ENCODE measurements at places on chromosomes 6 and 20. TPM values are rescaled to one million over a fixed set of nuclear protein-coding genes. Genes with fewer than 3 reads are reported as not detected.
A peak's percentile ranks its signal among the peaks of the same experiment; 100 is the strongest.

ERGIC3 gene
- total RNA-seq = 154 TPM

PLAGL2 gene
- total RNA-seq = 4.8 TPM

TGM2 gene
- total RNA-seq = 500 TPM

LTA gene
- not detected for total RNA-seq

VSTM2L gene
- total RNA-seq = 6.4 TPM

KCNG1 gene
- 0.24 TPM for total RNA-seq

SLC35D3 gene
- not detected for total RNA-seq

VSX1 gene
- not detected for total RNA-seq

ORC3 gene
- total RNA-seq = 16.0 TPM

SDCBP2 gene
- total RNA-seq = 5.4 TPM

POM121L2 gene
- total RNA-seq = not detected

DNA sequence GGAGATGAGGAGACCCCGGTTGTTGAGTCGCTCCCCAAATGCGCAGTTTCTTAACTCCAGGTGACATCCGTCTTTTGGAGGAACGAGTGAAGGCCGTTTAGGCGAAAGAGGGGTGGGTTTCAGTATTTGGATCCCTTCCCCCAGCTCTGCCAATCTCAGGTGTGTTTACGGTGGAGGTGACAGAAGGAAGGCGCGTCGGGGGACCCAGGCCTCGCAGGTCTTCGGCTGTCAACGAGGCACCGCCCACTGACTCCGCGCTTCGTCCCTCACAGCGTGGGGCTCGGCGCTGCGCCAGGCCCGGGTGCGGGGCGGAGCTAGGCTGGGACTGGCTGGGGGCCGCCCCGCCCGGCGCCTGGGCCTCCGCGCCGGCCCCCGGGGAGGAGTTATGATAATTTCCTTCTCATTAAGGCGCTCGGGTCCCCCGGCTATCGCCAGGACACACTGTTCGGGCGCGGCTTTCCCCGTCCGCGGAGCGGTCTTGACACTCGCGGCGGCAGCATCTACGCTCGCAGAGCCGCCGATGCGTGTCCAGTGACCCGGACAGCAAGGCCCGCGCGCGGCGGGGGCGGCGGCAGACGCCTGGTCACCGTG, at the start of gene TFAP2C:
TFAP2C (plus strand) TSS at position 434 of the 591 bp plus-strand sequence. CDS start 239 bp downstream, outside the sequence.
- DNase-seq = peak; percentile 88

DNA sequence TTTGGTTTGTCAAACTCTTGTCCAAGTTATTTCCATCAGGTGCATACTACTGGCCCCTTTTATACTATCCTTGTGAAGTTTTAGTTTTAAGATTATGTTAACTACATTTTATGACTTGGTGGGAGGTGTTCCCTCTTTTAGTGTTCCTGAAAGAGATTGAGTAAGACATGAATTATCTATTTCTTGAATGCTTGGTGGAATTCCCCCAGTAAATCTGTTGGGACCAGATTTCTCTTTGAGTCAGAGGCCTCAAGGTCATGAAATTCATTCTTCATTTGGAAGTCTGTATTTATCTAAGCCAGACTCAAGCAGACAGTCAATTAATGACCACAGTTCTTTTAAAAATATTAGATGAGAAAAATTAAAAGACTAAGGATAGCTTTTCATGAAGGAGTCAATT, 81.3 kb downstream of the MOXD1 start:
- DNase-seq = no peak

GRCh38 chr6:44269921-44270525, at the start of gene TMEM151B:
TMEM151B (plus strand) TSS chr6:44270450; CDS start chr6:44270743, 293 bp downstream.
- no peak for DNase-seq

GRCh38 chr6:155187994-155188706, 75.7 kb upstream of the CLDN20 start:
- DNase-seq = no peak

GRCh38 chr20:15265581-15266309, 928.3 kb upstream of the FLRT3 start:
- no peak for DNase-seq

- DNase-seq = no peak
Observed at GRCh38 chr20:40197691-40198090, 491.3 kb downstream of the MAFB start.

DNA sequence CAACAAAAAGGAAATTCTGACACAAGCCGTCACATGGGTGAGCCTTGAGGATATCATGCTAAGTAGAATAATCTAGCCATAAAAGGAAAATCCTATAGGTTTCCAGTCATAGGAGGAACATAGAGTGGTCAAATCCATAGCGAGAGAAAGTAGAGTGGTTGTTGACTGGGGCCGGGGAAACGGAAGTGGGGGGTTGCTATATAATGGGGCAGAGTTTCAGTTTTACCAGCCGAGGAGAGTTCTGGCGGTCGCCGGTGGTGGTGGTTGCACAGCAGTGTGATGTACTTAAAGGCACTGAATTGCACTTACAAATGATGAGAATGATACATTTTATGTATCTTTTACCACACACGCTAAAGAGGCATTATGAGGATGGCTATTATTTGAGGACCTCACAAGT, 4.9 kb downstream of the GPR31 start:
- no peak for DNase-seq

GRCh38 chr6:7087066-7087465, 20.7 kb upstream of the RREB1 start:
- DNase-seq = no peak

GRCh38 chr20:50291254-50292078, 100.8 kb downstream of the CEBPB start:
- DNase-seq = no peak

GRCh38 chr20:53819973-53820451, 226.4 kb upstream of the ZNF217 start:
- DNase-seq = no peak

DNA sequence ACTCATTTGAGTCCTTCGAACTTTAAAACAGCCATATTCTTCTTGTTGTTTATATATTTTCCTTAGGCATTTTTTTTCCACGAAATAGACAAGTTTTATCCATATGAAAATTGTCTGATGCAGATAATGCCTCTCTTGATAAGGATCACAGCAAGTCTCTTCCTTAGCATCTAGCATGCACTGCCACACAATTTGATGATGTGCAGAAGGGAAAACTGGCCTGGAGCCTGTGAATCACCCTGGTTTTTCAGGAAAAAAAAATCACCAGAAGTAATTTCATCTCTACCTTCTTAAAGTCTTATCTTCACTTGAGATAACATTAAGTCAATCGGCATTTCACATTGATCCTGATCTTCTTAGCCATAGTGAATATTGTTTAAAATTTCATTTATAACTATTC, 199.8 kb downstream of the TENT5A start:
- DNase-seq = no peak

- DNase-seq = no peak
Observed at GRCh38 chr6:68144667-68145066, 490.4 kb upstream of the ADGRB3 start.

DNA sequence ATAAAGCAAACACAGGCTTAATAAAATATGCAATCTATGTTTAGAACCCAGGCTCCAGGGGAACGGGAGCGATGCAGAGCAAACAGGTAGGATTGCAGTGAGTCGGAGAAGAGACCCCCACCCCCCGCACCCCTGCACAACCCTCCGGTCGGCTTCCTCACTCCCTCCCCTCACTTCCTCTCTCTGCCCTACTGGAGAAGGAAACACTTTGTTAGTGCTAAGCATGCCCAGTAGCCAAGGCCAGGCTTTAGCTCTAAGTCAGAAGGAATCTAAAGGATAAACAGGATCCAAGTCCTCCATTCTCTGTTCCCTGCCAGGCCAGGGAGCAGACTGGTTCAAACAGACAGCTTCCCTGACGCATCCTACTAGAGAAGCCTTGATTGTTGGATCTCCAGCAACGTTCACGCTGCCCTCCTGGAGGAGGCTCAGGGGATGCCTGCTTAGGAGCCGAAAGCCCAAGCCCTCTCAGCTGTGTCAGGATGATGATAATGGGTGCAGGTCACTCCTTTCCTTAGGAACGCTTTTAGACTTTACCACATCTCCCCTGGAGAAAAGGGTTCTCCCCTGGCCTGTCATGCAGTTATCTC, 14.7 kb downstream of the FOXQ1 start:
- no peak for DNase-seq

DNA sequence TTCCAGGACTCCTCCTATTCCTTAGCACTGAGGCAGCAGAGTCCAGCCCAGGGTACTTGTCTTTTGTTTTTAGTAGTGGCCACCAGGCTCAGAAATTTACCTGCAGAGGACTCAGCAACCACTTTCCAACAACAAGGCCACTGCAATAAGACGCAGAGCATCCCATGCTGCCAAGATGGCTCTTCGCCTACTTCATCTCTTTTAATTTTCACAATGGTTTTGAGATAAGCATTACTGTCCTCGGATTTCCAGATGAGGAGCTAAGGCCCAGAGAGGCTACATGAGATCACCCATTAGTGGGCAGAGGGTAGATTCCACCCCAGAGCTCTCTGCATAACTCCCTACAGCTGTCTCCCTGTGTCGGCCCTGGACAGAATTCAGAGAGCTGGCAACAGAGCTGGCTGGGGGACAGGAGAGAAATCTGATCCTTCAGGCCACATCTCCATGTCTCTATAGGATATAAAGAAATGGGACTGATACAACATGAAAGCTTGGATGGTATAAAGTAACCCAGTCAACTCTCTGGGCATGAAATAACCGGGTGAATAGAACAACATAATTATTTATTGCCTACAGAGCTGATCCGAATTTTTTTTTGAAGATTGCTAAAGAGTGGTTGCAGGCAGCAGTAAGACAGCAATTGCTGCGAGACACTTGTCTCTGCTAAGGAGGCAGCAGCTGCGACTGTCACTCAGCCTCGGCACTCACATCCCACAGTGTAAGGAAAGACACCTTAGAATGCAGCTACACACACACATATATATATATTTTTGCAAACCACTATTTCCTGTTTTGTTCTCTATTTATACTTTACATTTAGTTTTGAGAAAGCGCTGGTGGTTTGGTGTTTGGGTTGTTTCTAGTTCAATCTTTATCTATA, 37.2 kb downstream of the SCML4 start:
- DNase-seq = no peak

GRCh38 chr20:40980106-40980827, 48.4 kb upstream of the TOP1 start:
- DNase-seq = no peak

DNA sequence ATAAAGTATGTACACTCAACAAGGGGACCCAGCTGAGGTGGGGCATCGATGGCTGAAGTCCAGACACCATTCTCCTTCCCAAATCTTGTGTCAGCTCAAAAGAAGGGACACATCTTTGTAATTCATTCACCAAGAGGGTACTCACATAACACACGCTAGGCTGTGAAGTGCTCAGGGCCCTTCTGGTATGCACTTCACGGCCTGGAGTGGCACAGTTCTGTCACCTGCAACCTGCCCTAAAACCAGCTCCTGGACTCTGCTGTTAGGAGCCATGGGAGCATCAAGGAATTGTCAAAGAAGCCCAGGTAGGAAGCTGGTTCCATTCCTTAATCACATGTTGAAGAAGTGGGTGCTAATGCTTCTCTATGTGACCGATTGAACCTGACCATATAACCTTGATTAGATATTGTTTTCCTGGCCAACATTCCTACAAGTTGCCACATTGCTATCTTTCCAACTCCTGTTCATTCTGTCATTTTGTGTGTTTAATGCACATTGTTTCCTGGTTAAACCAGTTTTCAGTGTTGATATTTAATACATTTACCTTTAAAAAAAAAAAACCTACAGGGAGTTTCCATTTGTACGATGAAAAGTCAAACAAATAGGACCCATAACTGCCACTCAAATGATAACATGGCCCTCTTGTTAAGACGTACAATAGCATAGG, 127.3 kb downstream of the TNFRSF21 start:
- DNase-seq = no peak

DNA sequence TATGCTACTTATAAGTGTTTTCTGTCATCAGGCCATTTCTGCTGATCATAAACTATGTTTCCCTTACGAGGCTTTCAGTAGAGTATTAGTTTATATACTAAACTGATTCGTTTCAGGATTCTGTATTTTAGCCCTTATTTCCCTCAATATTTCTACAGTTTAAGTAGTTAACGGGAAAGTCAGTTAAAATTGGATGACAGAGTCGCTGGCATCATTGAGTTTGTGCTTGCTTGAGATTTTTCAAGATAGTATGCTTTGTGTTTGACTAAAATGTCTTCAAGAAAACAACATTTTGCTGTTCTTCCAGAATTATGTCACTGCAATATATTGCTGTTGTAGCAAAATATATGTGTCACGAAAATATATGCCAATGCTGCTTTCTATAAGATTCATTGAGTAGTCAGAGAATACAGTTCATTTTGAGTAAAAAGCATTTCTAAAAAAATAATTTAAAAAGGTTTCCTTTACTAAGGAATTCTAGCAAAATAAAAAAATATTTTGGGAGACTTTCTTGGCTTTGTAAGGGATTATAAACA, 51.4 kb downstream of the NCOA7 start:
- no peak for DNase-seq

GRCh38 chr6:56933650-56934049, 21.3 kb upstream of the BEND6 start:
- DNase-seq = no peak

DNA sequence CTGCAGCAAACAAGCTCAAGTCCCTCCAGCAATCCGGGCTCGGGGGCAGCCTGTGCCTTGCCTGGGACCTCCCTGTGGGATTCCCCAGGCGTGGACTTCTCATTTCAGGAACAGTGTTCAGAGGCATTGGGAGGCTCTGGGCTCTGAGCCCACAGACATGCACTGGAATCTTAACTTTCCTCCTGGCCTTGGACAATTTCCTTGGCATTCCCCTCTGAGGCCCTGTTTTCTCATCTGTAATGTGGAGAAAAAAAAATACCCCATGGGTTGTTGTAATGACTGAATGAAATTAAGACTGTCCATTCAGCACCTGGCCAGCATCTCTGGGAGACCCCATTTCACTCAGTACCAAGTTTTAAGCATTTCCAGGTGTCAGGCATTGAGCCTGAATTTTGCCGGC, 17.6 kb downstream of the BPIFB4 start:
- DNase-seq = peak; percentile 71

DNA sequence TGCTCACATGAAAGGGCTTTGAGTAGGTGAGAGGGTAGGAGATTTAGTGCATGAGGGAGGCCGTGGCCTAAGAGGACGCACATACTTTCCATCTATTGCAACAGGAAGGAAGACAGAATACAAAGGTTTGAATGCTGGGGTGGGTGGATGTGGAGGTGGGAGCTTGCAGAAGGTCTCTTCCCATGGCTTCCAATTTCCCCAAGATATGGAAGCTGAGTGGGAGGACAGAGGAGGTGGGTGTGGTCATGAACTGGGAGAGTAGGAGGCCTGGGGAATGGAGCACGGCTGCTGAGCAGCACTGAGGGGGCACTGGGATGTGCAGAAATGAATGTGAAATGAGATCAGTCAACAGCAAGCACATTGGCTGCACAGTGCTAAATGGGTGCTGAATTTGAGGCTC, 70.3 kb downstream of the SCML4 start:
- no peak for DNase-seq

- no peak for DNase-seq
Observed at GRCh38 chr6:99590728-99591672, 15.6 kb upstream of the PRDM13 start.

- no peak for DNase-seq
Observed at GRCh38 chr6:25486550-25486949, 165.5 kb upstream of the SCGN start.

GRCh38 chr6:40550202-40551101, 36.7 kb downstream of the LRFN2 start:
- peak; percentile 49 for DNase-seq

Data from posterior vena cava (tissue), 2 donors.